ENCODE measurements at places on chromosomes 3 and 15. TPM values are rescaled to one million over a fixed set of nuclear protein-coding genes. Genes with fewer than 3 reads are reported as not detected.
A peak's percentile ranks its signal among the peaks of the same experiment; 100 is the strongest.

Gene EOMES
- total RNA-seq = not detected

Gene MYZAP
- total RNA-seq = 45.5 TPM

DNA sequence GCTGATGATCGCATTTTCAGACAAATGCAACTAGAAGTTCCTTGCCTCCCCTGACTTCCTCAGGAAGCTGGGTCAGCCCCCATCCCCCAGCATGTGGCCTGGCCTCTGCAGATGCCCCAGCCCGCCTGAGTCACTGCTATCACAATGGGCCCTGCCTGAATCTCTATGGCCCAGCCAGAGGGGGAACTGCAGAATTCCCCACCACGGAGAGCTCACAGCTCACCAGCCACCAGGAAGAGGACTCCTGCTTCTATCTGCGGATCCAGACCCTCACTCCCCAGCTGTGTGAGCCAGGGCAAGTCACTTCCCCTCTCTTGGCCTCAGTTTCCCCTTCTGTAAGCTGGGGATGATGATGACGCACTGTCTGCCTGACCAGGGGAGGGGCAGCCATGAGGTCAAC is 6.9 kb downstream of the PLXND1 start:
- H3K27ac ChIP-seq = peak overlapping the region; percentile 26
- H3K27me3 ChIP-seq = no peaks in the 10 kb centered on the region
- peaks cover 65% of the 10 kb centered on the region for H3K4me1 ChIP-seq
- no peaks in the 10 kb centered on the region for H3K36me3 ChIP-seq
- H3K4me3 ChIP-seq = no peak overlapping the region
- no peak for DNase-seq

DNA sequence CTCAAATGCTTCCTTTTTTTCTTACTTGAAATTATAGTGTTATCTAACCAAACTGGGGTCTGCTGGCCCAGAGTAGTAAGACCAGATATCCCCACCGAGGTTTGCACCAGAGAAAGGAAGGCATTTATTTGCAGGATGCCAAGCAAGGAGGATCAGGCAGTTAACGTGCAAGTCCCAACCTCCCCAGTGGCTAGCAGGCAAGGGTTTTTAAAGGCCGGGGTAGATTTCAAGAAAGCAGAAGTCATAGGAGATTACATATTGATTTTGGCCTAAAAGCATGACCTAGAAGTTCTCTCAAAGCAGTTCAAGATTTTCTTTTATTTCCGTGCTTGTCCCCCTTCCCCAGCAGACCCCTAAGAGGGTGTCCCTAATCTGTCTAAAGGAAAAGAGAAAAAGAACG is 32.8 kb upstream of the STRIT1 start:
- DNase-seq = no peak
- H3K4me1 ChIP-seq = no peaks in the 10 kb centered on the region
- H3K27ac ChIP-seq = no peak overlapping the region
- H3K4me3 ChIP-seq = no peak overlapping the region
- H3K36me3 ChIP-seq = no peaks in the 10 kb centered on the region
- no peaks in the 10 kb centered on the region for H3K27me3 ChIP-seq

DNA sequence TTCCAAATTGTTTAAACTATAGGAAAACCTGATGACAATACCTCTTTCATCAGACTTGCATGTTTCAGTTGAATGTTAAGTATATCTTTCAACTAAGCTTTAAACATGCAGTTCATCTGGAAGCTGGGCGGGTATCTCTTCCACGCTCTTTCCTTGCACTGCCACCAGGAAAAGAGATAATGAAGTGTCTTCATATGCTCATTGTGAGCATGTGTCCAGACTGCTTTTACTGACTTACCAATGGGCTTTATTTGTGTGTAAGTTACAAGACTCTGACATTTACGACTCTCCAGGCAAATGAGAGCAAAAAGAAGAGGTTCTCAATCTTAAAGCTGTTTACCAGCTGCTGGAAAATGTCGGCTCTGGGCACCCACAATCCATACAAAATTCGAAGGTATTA is 52.8 kb downstream of the TMEM212 start:
- H3K27me3 ChIP-seq = no peaks in the 10 kb centered on the region
- no peak overlapping the region for H3K4me3 ChIP-seq
- H3K4me1 ChIP-seq = no peaks in the 10 kb centered on the region

Data from stomach (tissue), 19 donors.